Epithelial cell of umbilical artery (primary cell): ENCODE measurements at places on chromosomes 12 and 14. TPM values are rescaled to one million over a fixed set of nuclear protein-coding genes. Genes with fewer than 3 reads are reported as not detected.

GNB3 gene
- total RNA-seq: 0.65 and 1.4 TPM in 2 replicates

APOF gene
- total RNA-seq: not detected in 2 replicates

WIF1 gene
- not detected in 2 replicates for total RNA-seq

DBX2 gene
- not detected in 2 replicates for total RNA-seq

CLEC14A gene
- 535 and 540 TPM in 2 replicates for total RNA-seq
